ENCODE measurements at places on chromosomes 3 and 15.

DNA sequence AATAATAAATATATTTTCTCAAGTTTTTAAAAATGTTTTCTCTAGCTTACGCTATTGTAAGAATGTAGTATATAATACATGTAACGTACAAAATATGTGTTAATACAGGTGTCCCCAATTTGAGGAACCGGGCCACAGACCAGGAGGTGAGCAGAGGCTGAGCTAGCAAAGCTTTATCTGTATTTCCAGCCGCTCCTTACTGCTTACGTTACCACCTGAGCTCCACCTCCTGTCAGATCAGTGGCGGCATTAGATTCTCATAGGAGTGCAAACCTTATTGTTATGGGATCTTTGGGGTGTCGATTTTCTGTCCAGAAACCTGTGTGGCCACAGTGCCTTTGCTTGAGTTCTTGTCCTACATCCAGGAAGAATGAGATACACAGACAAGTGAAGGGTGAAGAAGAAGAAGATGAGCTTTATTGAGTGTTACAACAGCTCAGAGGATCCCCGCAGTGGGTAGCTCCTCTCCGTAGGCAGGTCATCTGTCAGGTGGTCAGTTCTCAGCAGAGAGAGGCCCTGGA is 9.9 kb upstream of the TRIM59 start:
- no peak for DNase-seq

DNA sequence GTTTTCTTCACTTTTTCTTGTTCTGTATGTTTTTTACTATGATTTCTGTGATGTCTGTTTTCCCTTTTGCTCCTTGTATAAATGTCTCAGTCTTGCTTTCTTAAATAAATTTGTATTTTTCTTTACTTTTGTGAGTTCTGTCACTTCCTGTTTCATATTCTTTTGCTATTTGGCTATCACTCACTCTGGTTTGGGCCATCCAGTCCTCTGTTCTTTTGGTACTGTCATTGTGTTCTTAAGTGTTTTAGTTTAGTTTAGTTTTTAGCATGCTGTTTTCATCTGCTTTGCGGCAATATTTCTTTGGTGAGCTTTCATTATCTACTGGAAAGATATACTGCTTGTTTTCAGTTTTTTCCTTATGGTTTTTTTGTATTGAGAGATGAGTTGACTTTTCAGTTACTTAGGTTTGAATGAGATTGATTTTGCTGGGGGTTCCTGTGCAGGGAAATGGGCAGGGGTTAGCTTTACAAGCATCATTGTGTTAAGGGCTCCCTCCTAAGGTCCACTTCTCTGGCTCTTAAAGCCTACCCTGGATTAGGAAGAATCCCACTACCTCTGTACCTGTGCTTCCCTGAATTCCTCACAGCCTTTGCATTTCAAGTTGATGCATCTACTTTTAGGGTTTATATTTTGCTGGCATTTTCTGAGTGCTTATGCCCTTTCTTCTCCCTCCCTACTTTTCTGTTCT is 35.1 kb downstream of the PDCD6IP start:
- no peak for DNase-seq

DNA sequence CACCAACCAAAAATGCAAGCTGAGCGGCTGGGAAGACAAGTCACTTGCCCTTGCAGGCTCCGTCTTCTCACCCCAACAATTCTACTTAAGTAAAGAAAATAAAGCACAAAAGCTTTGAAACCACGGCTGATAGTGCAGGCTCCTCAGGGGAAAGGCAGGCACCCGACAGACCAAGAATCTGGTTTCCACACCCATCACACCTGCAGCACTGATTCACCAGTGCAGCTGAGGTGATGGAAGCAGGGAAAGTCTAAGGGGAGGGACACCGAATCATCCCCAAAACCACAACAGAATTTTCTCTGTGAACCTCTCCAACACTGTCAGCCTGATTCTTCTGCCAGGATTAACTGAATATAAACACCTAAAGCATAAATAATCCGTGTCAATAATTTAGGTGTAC is 62.0 kb upstream of the NSMCE3 start:
- DNase-seq: no peak

DNA sequence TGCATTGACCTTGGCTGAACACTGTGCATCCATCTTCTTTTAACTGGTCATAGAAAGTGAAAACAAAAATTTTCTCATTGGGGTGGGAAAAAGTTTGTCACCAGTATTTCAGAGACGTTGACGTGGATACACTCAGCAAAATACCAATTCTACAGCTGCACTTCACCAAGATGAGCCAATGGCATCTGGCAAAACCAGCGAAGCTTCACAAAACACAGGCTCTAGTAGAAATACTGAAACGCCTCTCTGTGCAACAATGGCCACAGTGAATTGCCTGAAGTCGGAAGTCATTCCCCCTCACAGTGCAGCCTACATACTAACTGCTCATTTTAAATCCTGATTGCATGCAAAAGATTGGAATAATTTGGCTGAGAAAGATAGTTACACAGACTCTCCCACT is 17.0 kb downstream of the PCYT1A start:
- no peak for DNase-seq

- DNase-seq: no peak
Observed at GRCh38 chr3:55373423-55373822, 113.7 kb downstream of the WNT5A start.

DNA sequence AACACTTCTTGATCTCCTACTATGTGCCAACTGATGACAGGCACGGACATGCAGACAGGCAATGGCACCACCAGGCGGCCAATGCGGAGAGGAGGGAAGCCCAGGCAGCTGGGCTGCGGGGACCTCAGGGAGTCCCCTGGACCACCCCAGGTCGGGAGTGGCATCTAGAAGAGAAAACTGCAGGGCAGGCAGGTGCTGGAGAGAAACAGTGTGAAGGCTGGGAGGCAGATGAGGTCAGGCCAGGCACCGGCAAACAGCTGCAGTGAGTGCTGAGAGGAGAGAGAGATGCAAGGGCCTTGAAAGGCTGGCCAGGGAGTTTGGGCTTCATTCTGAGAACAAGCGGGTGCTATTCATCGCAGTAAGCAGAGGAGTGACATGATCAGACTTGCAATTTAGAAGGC is 29.1 kb downstream of the SLC6A1 start:
- no peak for DNase-seq
